ENCODE measurements at places on chromosomes 12 and 14.

DNA sequence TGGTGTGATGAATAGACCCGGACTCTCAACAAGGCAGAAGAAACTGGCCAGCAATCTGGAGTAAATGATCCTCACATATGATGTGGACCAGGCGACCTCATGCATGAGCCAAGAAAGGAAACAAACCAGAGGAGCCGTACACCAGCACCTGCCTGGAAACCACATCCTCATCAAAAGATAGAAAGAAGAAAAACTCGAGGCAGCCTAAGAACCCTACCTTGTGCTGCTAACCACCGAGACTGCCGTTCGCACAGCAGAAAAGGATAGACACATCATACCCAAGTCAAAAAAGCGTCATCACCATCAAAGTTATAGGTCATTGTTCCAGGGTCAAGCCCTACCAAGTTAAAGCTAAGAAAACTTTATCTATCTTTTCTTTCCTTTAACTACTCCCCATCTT lies 66.7 kb downstream of the RESF1 start:
- DNase-seq: no peak

- no peak for DNase-seq
Measured at GRCh38 chr14:82855912-82856391, 1322.3 kb upstream of the SEL1L start.

DNA sequence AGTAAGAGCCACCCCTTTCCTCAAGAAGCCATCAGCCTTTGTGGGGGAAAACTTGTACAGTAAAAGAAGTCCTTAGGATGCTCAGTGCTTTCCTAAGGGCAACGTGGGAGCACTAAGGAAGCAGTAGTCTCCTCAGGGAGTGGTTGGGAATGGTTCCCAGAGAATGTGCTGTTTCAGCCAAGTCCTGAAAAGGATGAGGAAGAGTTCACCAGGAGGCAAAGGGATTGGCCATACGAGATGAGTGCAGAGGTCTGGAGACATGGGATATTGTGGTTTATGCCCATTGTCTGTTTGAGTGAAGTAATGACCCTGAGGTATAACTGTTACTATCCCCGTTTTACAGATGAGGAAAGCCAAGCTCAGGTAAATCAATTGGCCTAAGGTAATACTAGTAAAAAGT lies 86.0 kb upstream of the ATF1 start:
- no peak for DNase-seq

GRCh38 chr14:88668448-88669116 lies 105.7 kb downstream of the ZC3H14 start:
- DNase-seq: no peak

DNA sequence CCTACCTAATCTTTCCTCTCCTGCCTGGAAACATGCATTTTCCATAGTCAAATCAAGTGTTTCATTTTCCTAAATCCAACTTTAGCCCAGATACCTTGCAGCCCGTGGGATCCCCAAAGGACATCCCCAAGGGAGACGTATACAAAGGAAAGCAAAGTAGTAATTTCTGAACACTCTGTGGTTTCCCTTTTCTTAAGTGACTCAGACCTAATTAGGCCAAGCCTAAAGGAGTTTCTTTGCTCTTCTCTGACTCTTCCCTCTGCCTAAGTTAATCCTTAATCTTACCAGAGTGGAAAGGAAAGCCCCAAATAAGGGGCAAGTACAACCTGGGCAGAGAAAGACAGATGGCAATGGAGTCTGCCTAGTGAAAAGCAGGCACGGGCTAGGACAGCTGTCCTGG lies 250.3 kb downstream of the SPTSSA start:
- no peak for DNase-seq

GRCh38 chr12:70982991-70983390 lies 62.5 kb upstream of the PTPRR start:
- DNase-seq: no peak

GRCh38 chr14:23227566-23227965 lies 10.2 kb upstream of the RNF212B start:
- no peak for DNase-seq

- DNase-seq: no peak
Measured at GRCh38 chr12:27504507-27504906, 19.5 kb upstream of the PPFIBP1 start.

DNA sequence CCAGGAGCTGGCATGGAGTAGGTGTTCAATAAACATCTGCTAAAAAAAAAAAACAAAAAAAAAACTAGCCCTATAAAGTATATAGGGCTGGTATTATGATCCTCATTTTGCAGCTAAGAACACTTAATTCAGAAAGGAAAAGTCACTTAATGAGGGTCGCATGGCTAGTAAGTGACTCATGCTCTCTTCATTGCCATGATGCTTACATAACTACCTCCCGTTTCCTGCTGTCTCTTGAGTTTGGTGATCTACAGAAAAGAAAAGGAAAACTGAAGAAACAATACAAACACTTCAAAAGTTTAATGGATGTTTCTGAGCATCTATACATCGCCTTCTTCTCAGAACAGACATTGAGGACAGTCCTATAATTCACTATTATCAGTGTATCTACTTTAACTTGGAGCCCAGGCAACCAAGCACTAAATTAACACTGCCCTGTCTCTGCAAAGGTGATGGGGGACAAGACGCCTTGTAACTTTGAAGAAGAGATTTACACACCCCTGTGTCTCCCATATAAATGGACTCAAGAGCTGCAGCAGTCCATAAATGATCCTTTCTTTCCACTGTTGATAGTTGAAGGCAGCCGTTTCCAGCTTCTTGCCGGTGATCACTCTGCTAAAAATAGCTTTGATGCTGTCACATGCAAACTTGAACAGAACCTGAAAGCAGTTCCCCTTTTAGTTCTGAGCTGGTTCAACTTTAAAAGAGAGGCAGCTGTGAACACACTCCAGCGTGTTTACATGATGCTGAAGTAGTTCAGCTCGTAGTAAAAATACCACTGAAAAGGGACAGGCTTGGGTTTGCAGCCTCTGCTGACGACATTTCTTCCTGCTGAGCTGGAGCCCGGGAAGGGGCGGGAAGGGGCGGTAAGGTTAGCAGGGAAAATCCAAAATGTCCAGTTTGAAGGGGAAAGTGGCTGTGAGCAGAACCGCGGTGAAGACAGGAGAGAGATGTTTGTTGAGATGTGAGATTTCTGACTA lies 113.3 kb downstream of the FOXN3 start:
- peak; percentile 56 for DNase-seq

- no peak for DNase-seq
Measured at GRCh38 chr14:100965296-100965695, 61.8 kb upstream of the RTL1 start.

GRCh38 chr12:27332714-27333402 lies at the start of gene BMAL2:
TSS of gene BMAL2 (plus strand) at chr12:27332836. CDS start at chr12:27333073, 237 bp downstream.
- DNase-seq: peak; percentile 16

DNA sequence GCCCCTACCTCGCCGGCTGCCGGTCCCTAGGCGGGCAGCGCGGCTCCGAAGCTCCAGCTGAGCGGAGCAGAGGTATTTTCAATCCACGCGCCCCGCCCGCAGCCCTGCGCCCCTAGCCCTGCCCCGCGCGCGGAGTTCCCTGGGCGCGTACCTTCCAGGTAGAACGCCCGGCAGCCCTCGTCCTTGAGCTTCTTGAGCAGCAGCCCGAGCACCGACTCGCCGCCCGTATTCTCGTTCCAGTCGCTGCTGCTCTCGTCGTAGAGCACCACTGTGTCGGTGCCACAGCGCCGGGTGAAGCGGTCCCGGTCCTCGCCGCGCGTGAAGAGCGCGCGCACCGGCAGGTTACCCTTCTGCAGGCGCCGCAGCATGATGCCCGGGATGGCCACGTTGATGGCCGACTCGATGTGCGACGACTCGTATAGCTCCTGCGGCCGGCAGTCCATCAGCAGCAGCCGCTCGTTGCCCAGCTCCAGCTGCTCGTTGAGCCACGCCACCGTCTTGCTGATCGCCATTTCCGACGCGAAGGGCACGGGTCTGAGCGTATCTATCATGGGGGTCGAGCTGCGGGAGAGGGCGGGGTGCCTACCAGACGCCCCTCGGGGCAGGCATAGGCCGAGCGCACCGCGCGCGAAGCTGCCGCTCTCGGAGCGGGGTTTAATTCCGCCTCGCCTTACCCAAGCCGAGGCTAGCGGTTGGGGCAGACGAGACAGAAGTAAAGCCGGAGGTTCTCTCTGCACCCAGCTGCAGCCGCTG lies 636 bp downstream of the DUSP6 start:
- peak; percentile 37 for DNase-seq

GRCh38 chr12:4789776-4790175 lies 69.6 kb downstream of the GALNT8 start:
- DNase-seq: no peak

DNA sequence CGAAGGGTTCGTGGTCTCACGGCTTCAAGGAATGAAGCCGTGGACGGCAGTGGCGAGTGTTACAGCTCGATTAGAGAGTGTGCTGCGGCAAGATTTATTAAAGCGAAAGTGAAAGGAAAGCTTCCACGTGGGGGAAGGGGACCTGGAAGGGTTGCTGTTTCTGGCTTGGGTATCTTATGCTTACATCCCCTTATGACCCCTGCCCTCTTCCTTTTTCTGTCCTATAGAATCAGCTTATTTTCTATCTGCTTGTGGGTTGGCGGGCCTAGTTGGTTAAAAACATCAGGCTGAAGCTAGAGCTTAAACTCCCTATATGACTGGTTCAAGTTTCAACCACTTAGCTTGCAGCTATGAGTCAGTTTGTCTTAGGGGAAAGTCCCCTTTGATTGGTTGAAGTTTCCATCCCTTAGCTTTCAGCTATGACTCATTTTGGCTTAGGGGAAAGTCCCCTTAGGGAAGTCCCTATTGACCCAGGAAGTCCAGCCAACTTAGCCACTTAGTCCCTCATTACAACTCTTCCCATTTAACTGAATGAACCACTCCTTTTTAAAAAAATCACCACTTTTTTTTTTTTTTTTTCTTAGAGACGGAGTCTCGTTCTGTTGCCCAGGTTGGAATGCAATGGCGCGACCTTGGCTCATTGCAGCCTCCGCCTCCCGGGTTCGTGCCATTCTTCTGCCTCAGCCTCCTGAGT lies 1494.7 kb upstream of the TMEM132C start:
- no peak for DNase-seq

GRCh38 chr14:69637503-69638031 lies 26.2 kb downstream of the SUSD6 start:
- DNase-seq: no peak

- no peak for DNase-seq
Measured at GRCh38 chr12:96617178-96617577, 127.8 kb downstream of the CFAP54 start.

GRCh38 chr14:31746326-31746725 lies 185.1 kb downstream of the NUBPL start:
- DNase-seq: no peak

- no peak for DNase-seq
Measured at GRCh38 chr12:54475537-54475936, 2.1 kb upstream of the GTSF1 start.

- no peak for DNase-seq
Measured at GRCh38 chr14:68423686-68424085, 369.2 kb downstream of the ZFP36L1 start.

- no peak for DNase-seq
Measured at GRCh38 chr14:55697414-55697861, 117.4 kb downstream of the KTN1 start.

GRCh38 chr12:44774815-44775411 lies 101.2 kb downstream of the NELL2 start:
- no peak for DNase-seq

GRCh38 chr12:87376722-87377121 lies 652.5 kb downstream of the C12orf50 start:
- DNase-seq: no peak

GRCh38 chr12:113274848-113275247 lies 53.6 kb downstream of the TPCN1 start:
- DNase-seq: no peak

DNA sequence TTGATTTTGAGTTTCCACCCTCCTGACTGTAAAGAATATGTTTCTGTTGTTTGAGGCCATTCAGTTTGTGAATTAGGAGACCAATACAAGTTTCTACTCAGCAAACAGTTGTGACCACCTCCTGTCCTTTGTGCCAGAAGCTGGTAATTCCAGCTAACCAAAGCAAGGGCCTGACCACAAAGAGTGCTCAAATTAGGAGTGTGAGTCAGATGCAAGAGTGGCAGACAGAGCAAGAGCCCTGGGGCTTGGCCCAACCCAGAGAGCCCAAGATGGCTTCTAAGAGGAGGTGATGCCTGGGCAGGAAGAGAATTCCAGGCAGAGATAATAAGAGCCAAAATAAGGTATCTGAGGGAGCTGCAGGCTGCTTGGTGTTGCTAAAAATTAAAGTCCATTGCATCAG lies 77.7 kb upstream of the C14orf132 start:
- DNase-seq: no peak

DNA sequence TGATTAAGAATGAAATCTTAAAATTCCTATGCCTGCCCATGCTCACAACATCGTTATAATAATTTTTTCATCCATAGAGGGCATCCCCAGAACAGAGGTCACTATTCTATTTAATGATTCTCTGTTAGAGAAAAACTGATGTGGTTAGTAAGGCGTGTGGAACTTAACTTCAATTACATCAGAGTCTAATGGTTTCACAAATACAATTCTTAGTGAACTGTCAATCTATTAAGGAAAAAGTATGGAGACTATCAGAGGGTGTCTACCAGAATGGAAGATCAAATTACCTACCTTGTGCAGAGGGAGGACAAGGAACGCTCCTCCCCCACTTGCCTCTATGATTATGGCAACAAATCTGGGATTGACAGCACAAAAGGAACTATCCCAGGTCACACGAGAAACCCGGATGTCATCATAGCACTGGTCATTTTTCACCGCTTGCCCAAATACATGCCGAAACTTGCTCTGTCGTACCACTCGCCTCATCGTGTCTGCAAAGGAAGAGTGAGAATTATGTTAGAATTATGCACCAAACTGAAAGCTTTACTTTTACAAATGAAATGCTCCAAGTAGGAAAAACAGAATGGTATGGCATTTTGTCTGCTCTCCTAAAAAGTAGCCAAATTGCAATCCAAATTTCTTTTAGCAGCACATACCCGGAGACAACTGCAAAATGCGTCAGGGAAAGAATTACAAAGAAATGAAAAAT lies 30.3 kb downstream of the CORO1C start:
- no peak for DNase-seq
